Stimulated activated CD8-positive, alpha-beta memory T cell treated with anti-CD3 and anti-CD28 coated beads, Interleukin-4, amount 100 ng/mL, for 1 hour (primary cell): ENCODE measurements at places on chromosomes 11 and 22.

GRCh38 chr11:122246874-122247273 lies 130.9 kb upstream of the BLID start:
- DNase-seq = no peak

DNA sequence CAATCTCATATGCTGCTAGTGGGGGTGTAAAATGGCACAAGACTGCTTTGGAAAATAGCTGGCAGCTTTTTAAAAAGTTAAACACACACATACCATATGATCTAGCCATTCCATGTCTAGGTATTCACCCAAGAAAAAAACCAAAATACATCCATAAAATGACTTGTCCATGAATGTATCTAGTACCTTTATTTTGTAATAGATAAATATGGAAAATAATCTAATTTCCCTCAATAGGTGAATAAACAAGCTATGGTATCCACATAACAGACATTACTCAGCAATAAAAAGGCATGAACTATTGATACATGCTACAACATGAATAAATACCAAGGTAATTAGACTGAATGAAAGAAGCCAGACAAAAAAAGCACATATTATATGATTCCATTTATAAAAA lies 22.9 kb downstream of the RNF141 start:
- no peak for DNase-seq

- no peak for DNase-seq
Observed at GRCh38 chr11:16770016-16770415, 31.6 kb downstream of the C11orf58 start.

DNA sequence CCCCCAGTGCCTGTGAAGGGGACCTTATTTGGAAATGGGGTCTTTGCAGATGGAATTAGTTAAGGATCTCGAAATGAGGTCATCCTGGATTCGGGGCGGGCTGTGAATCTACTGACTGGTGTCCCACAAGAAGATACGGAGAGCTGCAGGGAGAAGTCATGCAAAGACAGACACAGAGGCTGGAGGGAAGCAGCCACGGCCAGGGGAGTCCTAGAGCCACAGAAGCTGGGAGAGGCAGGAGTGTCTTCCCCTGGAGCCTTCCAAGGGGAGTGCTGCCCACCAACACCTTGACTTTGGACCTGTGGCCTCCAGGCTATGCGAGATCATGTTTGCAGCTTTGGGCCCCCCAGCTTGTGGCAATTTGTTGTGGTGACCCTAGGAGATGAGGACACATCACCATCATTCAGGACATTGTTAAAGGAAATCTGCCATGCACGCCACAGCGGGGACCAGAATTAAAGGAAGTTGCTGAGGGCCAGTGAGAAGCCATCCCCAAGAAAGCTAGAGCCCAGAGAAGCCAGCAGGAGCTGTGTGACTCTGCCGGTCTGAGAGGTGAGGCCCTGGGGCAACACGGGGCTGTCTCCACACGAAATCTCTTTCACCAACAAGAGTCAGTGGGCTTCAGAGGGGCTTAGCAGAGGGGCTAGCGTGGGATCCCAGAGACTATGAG lies 434.7 kb downstream of the BRD1 start:
- no peak for DNase-seq

DNA sequence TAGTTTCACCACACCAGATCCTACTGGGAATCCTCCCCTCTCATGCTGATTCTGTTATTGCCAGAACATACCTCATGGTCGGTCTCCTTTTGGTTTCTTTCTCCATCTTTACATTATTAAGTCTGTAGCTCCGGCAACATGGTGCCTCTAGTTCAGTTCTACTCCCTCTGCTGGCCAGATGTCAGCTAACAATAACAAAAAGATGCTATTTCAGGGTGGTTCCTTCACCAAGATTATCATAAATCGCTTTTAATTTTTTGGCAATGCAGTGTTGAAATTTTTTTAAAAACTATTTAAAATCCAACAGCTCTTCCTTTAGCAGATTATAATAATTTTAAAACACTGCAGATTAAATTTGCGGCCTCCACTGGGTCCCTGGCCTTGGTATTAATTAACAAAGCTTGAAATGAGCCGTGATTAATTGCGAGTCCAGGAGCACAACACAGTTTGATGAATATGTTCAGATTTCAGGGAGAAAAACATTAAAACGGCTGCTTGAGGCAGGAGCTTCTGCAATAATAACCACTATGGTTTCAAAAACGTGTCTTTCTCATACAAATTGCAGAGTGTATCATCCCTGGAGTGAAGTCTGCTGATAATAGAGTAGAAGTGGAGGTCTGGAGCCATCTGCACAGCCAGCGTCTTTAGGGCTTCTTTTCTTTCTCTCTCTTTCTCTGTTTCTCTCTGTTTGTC lies 492.9 kb upstream of the KIRREL3 start:
- DNase-seq = no peak

- DNase-seq = no peak
Observed at GRCh38 chr11:13114566-13115379, 105.7 kb downstream of the RASSF10 start.

DNA sequence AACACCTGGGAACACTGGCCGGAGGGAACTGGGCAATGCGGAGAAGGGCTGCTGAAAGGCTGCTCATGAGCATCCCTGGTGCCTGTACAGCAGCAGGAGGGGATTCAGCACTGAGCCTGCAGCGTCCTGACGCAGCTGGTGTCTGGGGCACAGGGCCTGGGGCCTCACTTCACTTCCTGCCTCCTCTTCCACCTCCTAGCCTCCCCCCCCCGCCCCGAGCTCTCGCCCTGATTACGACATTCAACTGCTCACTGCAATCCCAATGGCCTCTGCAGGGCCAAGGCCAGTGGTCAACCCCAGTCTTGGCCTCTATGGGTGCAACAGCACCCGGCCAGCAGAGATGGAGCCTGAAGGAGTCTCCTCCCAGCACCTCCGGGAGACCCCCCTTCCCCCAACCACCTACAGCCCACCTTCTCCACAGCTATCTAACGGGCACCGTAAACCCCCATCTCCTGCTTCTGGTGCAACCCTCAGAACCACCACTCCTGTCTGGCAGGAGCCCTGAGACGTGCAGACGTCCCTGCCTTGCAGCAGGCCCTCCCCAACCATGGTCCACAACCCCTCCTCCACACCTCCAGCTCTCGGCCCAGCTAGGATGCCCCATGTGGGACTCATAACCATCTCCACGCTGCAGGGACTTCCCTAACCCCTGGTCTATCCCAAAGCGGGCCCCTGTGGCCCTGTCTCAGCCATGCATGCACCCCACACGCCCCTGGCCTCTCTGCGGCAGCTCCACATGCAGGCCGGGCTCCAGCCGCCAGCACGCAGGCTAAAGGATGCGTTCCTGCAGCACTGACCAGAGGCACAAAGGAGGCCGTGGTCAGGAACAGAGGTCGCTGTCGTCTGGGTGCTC lies 38.2 kb downstream of the BRD1 start:
- DNase-seq = no peak

GRCh38 chr11:5258543-5259262 lies 4.1 kb upstream of the HBG2 start:
- DNase-seq = no peak

GRCh38 chr11:27694992-27695391 lies 5.3 kb downstream of the BDNF start:
- DNase-seq = no peak

GRCh38 chr11:133579165-133580031 lies 47.1 kb upstream of the OPCML start:
- no peak for DNase-seq

DNA sequence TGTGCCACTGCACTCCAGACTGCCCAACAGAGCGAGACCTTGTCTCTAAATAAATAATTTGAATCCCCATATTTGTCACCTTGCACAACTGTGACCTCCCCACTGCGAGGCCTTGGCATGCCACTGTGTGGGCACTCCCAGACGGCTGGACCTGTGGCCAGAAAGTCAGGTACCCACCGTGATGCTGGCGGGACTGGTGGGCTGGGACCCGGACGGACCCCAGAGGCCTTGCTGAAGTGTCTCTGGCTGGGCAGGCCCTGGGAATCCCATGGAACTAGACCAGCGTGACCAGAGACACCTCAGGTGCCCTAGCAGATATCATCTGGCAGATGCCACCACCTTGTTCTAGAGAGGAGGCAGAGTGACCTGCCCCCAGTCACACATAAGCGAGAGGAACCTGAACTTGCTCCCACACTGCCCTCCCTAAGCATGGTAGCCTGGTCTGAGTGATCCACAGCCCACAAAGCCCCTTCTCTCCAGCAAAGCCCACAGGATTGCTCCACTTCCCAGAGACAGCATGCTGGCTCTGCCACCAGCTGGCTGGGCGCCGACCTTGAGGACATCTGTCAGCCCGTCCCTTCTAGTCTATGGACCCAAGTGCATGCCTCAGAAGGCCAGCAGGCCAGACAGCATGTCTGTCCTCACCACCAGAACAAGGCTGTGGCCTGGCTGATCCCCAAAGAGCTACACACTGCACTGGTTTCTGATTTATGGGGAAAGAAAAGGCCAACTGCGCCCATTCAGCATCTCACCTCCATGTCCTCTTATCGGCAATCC lies 9.5 kb downstream of the MACROD1 start:
- no peak for DNase-seq

DNA sequence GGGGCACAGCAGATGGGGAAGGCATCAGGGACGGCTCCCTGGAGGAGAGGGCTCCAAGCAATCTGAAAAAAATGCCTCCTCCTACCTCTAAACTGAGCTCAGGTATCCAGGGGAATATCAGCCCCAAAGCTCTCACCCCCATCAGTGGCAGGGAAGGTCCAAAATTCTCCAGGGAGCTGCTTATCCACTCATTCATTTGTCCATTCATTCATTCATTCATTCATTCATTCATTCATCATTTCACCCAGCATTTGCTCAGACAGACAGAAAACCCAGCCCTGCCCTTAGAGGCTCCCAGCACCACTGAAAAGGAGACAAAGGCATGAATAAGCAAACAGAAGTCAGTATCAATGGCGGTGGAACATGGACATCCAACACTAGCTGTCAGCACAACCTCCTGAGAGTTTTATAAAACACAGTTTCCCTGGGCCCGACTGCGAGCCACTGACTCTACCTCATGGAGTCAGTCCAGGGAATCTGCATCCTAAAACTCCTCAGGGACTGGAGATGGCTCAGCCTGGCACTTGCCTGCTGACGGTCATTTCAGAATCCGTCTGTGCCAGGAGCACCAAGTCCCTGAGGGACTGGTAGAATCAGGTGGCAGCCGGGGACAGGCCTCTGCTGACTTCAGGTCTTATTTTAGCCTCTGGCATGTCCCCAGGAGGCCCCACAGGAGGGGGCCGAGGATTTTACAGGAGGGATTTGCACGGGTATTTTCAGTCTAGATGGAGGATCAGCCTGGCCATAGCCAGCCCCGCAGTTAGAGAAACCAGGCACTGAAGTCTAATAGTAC lies 164.6 kb downstream of the MN1 start:
- no peak for DNase-seq

DNA sequence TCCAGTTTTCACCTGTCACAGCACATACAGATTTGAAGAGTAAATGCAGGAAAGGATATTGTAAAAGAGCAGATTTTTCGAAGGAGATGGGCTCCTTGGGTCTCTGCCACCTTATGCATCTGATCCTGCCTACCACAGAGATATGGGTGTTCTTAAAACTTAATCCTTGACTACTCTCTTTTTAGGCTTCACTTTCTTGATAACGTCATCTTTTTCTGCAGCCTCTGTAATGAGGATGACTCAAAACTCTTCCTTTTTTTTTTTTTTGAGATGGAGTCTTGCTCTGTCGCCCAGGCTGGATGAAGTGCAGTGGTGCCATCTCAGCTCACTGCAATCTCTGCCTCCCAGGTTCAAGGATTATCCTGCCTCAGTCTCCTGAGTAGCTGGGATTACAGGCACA lies 7.8 kb downstream of the PRR14L start:
- DNase-seq = no peak

- DNase-seq = no peak
Observed at GRCh38 chr11:96306600-96306932, 36.4 kb downstream of the MAML2 start.

DNA sequence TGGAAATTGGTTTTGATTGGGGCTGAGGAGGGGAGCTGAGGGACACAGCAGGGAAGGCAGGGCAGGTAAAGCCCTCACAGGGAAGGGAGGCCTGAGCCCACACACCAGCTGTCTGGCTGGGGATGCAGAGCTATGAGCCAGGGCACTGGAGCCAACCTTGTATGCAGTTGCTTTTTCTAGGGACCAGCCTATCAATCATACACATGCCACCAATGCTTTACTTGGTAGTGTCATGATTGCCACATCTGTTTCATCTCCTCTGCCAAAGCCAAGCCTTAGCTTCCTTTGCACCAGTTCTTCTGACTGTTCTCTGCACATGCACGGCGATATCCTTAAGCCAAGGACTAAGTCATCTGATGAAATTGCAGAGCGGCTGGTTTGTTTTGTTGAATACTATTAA lies 207.1 kb upstream of the PLET1 start:
- DNase-seq = no peak

DNA sequence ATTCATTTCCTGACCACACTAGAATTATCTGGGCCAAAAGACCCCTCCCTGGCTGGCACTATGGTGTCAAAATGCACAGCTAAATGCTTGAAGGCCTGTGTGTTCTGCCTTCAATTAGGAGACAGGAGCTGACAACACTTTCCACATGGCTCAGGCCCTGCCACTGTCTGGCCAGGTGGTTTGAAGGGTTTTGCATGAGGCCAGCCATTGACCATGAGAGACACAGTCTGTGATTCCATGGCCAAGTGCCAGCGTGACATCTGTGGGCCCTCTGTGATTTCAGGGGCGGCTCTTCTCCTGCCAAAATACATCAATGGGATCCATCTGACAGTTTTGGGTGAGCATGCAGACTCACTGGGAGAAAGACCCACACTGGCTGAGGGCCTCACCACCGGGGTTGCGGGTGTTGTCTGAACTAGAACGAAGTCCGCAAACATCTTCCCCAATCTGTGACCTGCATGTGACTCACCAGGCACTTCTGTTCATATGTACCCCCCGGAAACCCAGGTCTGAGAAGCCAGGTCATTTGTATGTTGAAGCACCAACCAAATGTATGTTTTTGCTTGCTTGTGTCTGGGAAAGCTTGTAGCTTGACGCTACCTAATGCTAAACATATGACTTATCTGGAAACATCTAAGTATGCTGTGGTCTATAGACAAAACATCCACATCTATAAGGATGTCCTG lies 20.7 kb upstream of the NAV2 start:
- DNase-seq = no peak

DNA sequence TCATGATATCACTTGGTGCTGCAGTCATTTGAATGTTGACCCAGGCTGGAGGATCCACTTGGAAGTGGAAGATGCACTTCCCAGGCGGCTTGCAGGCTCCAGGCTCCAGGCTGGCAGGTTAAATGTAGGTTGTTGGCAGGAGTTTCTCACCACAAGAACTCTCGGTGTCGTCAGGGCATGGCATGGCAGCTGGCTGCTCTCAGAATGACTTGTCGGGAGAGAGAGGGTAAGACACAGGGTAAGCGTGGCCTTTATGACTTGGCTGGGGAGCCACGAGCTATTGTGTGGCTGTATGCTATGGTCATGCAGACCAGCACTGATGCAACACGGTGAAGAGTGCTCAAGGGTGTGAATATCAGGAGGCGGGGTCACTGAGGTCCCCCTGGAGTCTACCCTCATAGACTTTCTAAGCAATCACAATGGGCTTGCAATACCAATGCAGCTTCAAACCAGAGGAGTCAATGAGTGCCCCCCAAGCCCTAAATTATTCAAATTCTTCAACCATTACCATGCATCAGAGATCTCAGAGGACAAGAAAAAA lies 1027.7 kb downstream of the OPCML start:
- no peak for DNase-seq

GRCh38 chr11:41307296-41308080 lies 152.0 kb downstream of the LRRC4C start:
- DNase-seq = no peak

- DNase-seq = no peak
Observed at GRCh38 chr11:119175493-119176077, 7.1 kb downstream of the NLRX1 start.

GRCh38 chr22:24244144-24244787 lies 616 bp downstream of the GGT5 start:
- DNase-seq = no peak
